RPMI8226 (cell line): ENCODE measurements at places on chromosomes 7 and 10.

DNA sequence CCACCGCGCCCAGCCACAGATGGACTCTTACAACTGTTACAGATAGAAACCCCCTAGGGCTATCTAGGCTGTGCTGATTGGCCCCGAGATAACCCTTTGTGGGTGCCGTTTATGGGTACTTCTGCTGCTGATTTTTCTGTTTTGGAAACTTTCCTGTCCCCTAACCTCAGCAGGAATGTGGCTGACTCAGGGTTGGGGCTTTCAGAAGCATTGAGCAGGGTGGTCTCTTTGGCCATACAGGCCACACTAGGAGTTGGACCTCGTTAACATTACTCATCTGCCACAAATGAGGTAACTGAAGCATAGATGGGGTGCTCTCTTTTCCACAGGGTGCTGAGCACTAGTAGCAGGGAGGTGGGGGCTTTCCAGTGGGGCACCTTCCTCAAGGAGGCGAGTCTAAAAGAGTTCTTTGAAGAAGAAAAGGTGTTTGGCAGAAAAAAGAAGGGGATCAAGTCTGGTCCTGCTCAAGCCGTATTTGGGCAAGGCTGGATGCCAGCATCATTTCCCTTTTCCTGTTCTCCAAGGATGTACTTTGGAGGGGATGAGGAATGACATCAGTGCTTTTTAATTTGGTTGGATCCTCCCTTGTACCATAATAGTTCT is 6.4 kb downstream of the ZSCAN25 start:
- no peak for DNase-seq

- no peak for DNase-seq
Measured at GRCh38 chr10:94103801-94104221, 110.1 kb downstream of the PLCE1 start.

- no peak for DNase-seq
Measured at GRCh38 chr10:21661935-21662334, 127.9 kb downstream of the MLLT10 start.

- DNase-seq: no peak
Measured at GRCh38 chr10:79137300-79137756, 68.6 kb downstream of the ZMIZ1 start.

GRCh38 chr7:45679516-45679915 is 105.3 kb downstream of the ADCY1 start:
- DNase-seq: no peak

DNA sequence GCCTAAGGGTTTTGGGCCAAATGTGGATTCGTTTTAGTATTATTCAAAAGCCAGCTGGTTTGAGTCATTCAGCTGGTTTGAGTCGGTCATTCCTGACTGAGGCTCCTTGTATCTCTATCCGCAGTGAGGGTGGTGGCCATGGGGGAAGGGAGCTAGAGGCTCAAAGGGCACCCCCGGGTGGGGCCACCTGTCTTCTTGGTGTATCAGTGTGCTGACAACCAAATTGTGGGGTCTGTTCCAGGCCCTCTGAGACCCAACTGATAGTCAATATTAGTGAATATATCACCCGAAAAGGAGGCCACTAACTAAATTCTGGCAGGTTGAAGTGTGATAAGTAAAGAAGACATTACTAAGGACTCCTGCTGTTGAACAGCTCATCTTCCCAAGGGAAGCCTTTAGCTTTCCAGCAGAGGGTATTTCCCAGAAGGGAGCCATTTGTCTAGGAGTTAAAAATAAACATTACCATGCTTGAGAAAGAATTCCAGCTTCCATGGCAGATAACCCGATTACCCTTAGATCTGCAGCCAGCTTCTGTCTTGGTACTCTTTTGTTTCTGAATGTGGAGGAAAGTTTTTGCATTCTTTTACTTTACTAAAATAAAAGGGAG is 29.9 kb upstream of the DDX50 start:
- DNase-seq: no peak

- DNase-seq: peak; percentile 28
Measured at GRCh38 chr7:73742338-73742752, 3.7 kb upstream of the ABHD11 start.

- no peak for DNase-seq
Measured at GRCh38 chr10:125152450-125153368, 7.7 kb downstream of the CTBP2 start.

GRCh38 chr7:132226046-132226956 is 350.0 kb downstream of the PLXNA4 start:
- DNase-seq: no peak

- no peak for DNase-seq
Measured at GRCh38 chr7:112286250-112287086, 80.0 kb downstream of the ZNF277 start.

GRCh38 chr10:118800920-118801319 is 46.1 kb upstream of the CACUL1 start:
- peak; percentile 19 for DNase-seq
